Sciatic nerve (tissue), 2 donors: ENCODE measurements at places on chromosomes 12 and 14. TPM values are rescaled to one million over a fixed set of nuclear protein-coding genes. Genes with fewer than 3 reads are reported as not detected.

RNASE8 gene
- total RNA-seq = not detected

MORN3 gene
- total RNA-seq = 0.49 TPM

KRT5 gene
- 2.6 TPM for total RNA-seq

LMBR1L gene
- 99.1 TPM for total RNA-seq

GPR68 gene
- 1.6 TPM for total RNA-seq

FGF6 gene
- not detected for total RNA-seq

GMFB gene
- total RNA-seq = 136 TPM

NPFF gene
- total RNA-seq = not detected

TAS2R20 gene
- total RNA-seq = 4.6 TPM

OR10P1 gene
- total RNA-seq = not detected
